Naive B cell (primary cell): ENCODE measurements at places on chromosomes 7 and 10. TPM values are rescaled to one million over a fixed set of nuclear protein-coding genes. Genes with fewer than 3 reads are reported as not detected.

DNA sequence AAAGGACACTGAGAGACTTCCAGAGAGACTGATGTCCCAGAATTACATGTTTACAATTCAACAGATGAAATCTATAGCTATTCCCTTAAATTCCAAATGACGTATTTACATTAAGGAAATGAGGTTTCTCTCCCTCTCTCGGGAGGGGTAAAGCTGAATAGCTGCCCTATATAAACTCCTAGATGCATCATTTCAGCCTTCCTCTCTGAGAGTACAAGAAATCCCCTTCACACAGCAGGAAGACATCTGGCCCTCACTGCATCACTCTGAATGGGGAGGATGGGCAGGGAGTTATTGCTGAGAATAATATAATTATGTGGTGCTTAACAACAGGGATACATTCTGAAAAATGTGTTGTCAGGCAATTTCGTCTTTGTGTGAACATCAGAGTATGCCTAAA lies 11.0 kb downstream of the POT1 start:
- no peak for DNase-seq

ANKRD2 gene
- polyA plus RNA-seq: not detected

- no peak for DNase-seq
Measured at GRCh38 chr10:7030134-7030855, 380.5 kb downstream of the SFMBT2 start.

- no peak for DNase-seq
Measured at GRCh38 chr7:66505531-66506451, 122.9 kb upstream of the KCTD7 start.

DNA sequence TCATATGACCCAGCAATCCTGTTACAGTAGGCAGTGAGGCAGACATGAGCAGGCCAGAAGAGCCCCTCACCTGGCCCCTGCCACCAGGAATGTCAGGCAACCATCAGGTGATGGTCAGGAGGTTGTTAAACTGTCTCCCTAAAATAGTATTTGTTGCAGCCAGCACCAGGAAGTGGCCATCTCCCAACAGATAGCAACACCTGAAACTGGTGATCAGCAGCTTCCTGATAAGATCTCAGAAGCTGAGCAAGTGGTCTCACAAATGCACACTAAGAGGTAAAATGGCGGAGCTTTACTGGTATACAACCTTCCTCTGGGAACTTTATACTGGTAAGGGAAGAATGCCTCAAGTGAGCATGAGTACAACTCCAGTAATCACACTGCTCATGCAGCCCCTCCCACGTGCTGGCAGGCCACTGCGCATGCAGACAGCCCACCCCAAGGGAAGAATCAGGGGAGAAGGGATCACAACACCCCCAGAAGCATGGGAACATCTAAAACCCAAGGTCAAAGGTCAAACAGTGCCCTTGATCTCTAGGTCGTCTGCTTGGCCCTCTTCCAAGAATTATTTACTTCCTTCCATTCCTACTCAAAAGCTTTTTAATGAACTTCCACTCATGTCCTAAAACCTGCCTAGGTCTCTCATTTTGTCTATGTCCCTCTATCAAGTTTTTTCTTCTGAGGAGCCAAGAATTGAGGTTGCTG lies 133.5 kb downstream of the DOCK4 start:
- DNase-seq: no peak

DNA sequence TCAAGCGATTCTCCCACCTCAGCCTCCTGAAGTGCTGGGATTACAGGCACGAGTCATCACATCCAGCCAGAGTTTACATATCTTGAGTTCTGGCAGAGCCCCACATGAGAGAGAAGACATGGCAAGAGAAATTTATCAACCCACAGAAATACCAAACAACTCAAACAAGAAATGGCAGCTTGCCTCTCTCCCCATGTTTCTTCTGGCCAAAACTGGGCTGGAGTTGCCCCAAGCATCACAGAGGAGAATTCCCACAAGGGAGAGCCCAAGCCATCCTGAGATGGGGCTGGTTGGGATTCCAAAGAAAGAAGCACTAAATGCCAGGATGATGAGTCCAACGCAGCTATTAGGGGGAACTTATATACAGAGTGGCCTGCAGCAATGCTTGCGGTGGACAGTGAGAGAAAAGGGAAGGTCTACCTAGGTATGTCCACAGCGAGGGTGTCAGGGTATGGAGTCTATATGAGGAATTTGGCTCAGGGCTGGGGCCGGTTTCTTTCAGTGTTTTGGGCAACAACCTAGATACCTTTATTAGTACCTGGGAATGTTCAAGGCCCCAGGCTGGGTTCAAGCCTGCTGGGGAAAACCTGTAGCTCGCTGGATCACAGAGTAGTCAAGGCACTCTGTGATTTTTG lies 14.5 kb upstream of the PAX4 start:
- DNase-seq: no peak

LRRC4 gene
- polyA plus RNA-seq: 0.13 TPM
